ENCODE measurements at places on chromosomes 16 and 17.
A peak's percentile ranks its signal among the peaks of the same experiment; 100 is the strongest.

DNA sequence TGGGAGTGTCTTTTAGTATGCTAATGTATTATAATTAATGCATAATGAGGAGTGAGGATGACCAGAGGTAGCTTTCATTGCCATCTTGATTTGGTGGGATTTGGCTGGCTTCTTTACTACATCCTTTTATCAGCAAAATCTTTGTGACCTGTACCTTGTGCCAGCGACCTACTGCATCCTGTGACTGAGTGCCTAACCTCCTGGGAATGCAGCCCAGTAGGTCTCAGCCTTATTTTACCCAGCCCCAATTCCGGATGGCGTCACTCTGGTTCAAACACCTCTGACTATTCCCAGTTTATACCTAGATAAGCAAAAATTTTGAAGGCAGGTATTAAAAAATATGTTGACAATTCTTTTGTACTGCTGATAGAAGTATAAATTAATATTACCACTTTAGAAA lies 10.5 kb upstream of the BLMH start:
- no peak for DNase-seq

- no peak for DNase-seq
Observed at GRCh38 chr17:49667854-49668253, 10.0 kb downstream of the SPOP start.

GRCh38 chr16:20348365-20349185 lies 3.9 kb downstream of the UMOD start:
- no peak for DNase-seq

- DNase-seq = peak; percentile 91
Observed at GRCh38 chr17:76497979-76498875, 3.0 kb downstream of the RHBDF2 start.

DNA sequence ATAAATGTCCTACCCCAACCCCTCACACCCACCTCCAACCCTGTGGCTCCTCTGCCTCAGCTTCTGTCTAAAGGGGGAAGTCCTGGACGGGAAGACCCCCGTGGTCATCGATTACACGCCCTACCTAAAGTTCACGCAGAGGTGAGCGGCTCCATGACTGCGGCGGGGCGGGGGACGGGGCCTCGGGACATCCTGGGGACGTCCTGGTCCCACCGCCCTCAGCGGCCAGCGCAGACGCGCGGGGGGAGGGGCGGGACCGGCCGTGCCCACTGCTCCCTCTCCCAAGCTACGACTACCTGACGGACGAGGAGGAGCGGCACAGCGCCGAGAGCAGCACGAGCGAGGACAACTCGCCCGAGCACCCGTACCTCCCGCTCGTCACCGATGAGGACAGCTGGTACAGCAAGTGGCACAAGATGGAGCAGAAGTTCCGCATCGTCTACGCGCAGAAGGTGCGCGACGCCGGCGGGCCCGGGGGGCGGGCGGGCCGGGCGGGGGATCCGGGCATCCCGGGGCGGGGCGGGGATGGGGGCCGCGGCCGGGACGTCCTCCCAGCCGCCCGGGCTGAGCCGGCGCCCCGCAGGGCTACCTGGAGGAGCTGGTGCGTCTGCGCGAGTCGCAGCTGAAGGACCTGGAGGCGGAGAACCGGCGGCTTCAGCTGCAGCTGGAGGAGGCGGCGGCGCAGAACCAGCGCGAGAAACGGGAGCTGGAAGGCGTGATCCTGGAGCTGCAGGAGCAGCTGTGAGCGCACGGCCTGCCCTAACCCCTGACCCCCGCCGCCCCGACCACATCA lies 6.7 kb downstream of the RUNDC3A start:
- DNase-seq = peak; percentile 22

All from cardiac fibroblast (primary cell).